ACHN (cell line): ENCODE measurements at places on chromosomes 12 and 14.

GRCh38 chr12:25494926-25495325, 58.2 kb downstream of the LMNTD1 start:
- no peak for DNase-seq

DNA sequence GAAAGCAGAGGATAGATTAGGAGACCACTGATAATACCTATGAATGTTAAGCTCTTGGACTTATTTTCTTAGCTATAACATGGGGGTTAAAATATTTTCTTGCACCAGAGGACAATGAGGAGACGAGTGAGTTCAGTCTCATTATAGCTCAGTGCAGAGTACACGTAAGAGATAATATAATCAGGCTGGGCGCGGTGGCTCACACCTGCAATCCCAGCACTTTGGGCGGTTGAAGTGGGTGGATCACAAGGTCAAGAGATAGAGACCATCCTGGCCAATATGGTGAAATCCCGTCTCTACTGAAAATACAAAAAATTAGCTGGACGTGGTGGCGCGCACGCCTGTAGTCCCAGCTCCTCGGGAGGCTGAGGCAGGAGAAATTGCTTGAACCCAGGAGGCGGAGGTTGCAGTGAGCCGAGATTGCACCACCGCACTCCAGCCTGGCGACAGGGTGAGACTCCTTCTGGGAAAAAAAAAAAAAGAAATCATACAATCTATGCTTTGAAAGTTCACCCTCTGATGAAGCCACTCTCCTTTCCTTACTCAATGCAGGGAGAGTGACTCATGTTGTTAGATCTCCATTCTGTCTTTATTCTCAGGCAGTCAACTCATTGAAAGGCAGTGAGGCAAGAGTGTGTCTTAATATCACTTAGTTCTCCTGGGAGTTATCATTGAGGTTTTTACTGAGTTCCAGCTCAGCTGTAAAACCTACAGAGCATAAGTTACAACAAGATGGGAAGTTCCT, 134.2 kb downstream of the SYNE2 start:
- peak; percentile 14 for DNase-seq

DNA sequence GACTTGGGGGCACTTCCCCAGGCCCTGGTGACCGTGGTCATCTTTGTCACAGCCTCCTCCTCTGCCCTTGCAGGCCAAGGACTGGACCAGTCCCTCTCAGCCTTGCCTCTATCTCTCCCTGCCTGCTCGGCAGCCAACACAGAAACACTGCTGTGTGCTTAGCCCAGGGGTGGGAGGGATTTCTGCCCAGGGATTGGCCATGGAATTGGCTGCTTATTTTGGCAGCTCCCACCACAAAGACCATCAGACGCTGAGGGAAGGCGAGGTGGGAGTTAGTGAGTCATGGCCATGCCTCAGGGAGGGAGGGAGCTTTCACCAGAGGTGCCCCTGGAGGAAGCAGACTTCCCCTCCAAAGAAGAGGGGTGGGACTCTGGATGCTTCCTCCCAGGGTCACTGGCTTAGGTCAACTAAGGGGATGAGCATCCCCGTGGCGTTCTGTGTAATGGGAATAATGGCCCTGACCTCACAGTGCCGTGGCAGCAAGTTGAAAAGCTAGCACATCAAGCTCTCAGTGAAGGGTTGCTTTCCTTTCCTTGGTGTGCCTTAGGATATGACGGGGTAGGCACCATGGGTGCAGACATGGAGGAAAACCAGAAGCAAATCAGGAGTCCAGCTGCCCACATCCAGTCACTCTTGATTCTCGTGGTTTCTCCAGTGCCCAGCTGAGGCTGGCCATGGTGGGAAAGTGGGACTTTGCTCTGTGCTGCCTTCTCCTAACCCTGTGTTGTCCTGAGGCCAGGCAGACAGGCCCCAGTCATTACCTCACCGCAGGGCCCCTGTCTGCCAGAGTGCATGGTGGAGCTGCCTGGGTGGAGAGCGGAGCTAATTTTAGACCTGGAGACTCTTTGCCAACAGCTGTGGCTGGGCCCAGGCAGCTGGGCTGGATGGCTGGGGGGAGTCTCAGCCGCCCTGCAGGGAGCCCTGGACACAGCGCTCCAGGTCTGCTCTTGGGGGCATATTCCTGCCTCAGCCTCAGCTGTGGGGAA, 21.4 kb downstream of the B4GALNT3 start:
- no peak for DNase-seq

DNA sequence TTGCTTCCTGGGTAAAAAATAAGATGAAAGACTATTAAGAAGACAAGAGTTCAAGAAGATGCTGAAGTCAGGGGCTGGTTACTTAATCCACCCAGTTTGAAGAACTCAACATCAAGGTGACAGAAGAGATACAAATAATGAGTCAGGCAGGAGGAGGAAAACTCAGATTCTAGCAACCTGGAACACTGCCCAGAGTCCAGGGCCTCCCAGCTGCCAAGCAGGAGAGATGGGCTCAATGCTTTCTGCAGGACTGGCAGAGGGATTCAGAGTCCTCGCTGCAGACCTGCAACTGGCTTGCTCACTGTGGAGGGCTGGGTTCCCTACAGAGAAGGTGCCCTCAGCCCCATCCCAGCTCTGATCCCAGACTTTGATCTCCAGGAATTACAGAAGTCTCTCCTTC, 28.6 kb upstream of the CEBPE start:
- DNase-seq: no peak

- no peak for DNase-seq
Observed at GRCh38 chr12:62783881-62784280, 151.1 kb downstream of the PPM1H start.

DNA sequence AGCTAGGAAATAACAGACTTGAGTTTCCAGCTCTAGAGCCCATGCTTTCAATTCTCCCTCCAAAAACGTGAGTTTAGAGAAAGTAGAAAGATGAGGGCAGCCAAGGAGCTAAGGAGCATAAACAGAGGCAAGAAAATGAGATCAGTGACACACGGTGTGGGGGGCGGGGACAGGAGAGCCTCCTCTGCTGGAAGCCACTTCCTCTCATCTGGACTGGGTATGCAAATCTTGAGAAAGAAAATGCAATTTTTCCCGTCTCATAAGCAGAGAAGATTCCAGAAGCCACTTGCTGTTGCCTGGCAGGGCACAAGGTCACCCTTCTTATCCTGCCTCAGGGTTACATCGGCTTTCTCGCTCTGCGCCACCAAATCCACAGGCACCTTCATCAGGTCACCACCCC, 6.0 kb downstream of the OR10P1 start:
- DNase-seq: no peak

DNA sequence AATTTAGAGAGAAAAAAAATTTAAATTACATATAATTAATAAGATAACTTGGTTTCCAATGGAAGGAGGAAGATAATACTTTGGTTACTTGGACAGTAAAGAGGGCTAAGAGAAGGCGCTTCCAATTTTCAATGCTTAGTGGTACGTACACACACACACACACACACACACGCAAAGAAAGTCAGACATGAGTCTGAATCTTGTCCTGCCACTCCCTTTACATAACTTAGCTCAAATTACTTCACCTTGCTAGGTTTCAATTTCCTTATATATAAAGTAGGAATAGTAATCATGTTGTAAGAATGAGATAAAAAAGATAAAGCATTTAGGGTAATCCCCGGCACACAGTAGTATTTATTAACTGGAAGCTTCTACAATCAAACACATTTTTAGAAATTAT, 39.7 kb upstream of the VCPKMT start:
- no peak for DNase-seq

- no peak for DNase-seq
Observed at GRCh38 chr12:121000530-121000929, 15.8 kb downstream of the C12orf43 start.

- no peak for DNase-seq
Observed at GRCh38 chr12:104929977-104930376, 28.1 kb downstream of the SLC41A2 start.

DNA sequence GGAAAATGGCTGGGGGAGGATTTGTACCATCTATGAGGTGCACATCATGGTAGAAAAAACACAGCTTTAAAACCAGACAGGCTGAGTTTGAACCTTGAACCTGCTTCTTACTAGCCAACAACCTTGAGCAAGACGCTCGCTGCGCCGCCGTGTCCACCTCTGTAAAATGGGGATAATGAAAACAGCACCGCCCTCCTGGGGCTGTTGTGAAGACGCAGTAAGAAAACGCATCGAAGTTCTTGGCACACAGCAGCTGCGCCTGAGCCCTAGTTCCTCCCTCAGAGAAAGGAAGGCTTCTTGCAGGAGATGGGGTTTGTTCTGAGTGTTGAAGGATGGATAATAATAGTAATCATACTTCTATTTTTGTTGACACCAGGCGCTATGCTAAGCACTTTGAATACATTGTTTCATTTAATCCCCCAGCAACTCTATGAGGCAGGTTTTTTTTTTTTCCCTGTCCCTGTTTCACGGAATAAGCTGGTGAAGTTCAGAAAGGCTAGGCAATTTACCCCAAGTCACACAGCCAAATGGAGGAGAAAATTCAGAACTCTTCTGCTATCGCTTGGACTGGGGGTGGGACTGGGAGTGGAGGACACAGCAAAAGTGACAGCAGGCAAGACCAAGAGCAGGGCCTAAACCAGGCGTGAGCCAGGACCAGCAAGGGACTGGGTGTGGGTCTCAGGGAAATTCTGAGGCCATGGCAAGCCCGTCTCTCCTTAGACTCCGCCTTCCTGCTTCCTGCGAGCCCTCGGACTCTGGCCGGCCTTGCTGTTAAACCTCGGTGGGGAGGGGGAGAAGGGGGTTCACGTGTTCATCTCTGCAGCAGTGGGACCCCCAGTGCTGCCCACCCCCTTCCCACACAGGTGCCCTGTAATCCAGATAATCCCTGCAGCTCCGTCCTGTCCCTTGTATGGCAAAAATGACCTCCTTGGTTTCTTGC, 97.5 kb downstream of the LRRC74A start:
- no peak for DNase-seq

GRCh38 chr14:101359221-101360053, 201.9 kb upstream of the DIO3 start:
- no peak for DNase-seq

DNA sequence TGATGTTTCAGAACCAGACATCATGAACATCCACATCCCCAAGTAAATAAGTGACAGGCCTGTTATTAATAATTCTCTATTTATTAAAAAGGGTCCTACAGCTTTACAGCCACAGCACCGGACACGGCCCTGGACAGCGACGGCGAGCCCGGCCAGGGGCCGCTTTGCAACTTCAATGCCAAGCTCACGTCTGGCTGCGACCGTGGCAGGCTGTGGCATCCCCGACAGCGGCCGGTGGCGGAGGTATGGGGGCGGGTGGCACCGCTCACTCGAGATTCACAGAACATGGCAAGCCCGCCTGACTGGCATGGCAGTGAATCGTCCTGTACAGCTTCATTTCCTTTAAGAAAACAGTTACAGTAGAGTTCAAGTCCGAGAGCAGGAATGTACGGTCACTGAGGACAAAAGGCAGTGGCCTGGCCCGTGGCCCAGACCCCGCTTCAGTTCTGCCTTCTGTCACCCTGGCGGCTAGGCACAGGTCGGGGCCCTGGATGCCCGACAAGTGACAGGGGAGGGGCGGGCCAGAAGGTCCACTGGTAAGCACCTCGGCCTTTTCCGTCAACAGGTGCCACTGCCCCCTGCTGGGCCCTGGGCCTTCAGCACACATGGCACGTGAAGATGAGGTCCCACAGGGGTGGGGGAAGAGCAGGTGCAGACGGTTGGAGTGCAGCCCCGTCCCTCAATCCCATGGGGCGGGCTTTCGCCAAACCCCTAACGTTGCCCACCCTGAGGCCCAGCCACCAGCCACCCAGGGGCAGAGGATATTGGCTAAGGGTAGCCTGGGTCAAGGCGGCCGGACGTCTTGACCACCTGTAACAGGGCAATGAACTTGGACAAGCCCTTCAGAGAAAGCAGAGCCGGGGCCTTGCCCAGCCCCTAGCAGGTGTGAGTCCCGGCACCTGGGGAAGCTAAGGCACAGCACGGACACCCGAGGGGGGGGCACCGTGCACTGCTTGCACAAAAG, 30.3 kb downstream of the HIP1R start:
- peak; percentile 68 for DNase-seq

- DNase-seq: no peak
Observed at GRCh38 chr12:64025174-64025958, 180.9 kb downstream of the SRGAP1 start.

GRCh38 chr14:94966868-94967267, 190.5 kb downstream of the DICER1 start:
- DNase-seq: no peak

DNA sequence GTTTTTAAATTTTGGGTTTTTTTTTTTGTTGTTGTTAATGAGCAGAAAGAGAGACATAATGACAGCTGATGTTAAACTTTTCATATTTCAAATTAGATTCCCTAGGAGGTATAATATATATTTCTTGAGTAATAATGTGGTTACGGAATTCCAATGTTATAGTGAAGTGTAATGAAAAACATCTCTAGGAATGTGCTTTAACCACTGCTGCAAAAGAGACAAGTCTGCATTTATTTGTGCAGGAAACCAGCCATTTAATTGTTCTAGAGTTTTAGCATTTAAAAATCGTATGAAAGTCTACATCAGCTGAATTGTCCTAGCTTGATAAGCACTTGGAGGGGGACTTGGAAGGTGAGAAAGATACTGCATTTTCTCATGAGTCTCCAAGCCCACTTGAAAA, 14.3 kb downstream of the SERPINA10 start:
- DNase-seq: no peak

DNA sequence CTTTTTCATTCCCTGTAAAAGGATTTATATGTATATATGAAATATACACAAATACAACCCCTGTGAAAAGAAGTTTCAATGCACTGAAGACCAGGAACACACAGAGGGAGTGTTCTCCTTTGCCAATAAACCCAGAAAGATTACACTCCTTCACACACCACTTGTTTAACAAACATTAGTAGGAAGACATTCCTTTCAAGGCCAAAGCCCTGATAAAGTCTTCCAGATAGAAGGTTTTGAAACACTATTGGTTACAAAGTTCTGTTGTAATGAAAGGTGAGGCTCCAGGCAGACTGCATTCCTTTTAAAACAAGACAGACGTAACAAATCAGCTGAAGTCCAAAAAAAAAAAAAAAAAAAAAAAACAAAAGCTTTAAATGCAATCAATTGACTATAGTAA, 81.0 kb downstream of the PTPN21 start:
- DNase-seq: no peak

DNA sequence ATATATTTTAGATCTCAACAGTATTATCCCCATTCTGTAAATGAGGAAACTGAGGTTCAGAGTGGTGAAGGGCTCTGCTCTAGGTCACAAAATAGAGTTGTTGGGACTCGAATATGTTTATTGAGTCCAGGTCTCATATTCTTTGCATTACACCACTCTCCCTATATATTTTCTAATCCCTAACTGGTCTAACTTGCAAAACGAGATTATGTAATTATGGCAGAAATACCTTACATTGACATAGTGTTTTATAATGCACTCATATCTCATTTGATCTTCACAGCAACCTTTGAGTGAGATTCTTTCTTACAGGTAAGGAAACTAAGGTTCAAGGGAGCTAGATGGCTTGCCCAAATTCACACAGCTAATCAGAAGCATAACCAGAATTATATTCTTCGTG, 106.9 kb upstream of the LRIG3 start:
- DNase-seq: no peak

GRCh38 chr14:72800848-72801370, 93.0 kb downstream of the DPF3 start:
- no peak for DNase-seq
